H1 (cell line): ENCODE measurements at places on chromosomes 6 and 20. TPM values are rescaled to one million over a fixed set of nuclear protein-coding genes. Genes with fewer than 3 reads are reported as not detected.

DNA sequence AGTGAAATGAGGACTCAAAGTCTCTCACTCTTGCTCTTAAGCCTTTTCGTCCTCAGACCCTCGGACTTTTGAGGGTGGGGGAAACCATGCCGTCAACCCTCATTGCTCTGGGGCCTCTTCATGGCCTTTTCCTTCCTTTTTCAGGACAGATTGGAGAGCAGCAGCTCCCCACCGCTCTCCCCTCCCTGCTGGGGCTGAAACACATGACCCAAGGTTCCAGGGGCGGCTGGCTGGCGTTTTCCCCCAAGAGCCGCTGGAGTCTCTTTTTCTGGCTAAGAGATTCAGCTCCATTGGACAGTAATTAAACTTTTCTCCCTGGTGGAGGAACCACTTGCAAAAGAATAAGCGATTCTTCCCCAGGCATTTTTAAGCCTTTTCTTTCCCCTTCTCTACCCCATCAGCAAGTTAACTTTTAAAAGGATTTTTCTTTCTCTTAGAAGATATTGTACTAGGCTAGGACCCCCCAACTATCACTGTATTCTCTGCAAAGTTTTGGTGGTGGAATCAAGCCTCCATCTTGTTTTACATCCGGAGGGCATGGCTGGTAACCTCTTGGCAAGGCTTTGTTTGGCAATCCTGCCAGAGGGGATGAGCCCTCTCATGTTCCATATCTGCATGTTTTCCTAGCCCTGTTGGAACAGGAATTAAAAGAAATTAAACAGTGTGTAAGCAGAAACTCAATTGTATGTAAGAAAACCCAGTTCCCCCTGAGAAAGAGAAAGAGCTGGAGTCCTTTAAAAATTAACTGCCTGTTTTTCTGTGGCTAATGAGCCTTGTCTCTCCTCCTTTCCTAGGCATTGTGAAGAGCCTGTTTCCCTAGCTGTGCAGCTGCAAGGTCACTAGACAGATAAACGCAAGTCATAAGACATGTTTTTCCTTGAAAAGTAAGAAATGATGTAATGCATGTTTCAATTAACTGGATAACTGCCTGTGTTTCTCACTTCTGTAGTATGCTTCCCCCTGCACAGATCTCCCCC, 100.8 kb upstream of the GPR6 start:
- H3K4me3 ChIP-seq: no peak overlapping the region
- H3K27ac ChIP-seq: no peak overlapping the region
- H3K27me3 ChIP-seq: no peaks in the 10 kb centered on the region
- H3K4me1 ChIP-seq: no peaks in the 10 kb centered on the region
- no peak for DNase-seq

GRCh38 chr20:9402141-9402540, 112.2 kb upstream of the LAMP5 start:
- H3K4me3 ChIP-seq: no peak overlapping the region
- no peak for DNase-seq
- H3K36me3 ChIP-seq: peaks cover 2% of the 10 kb centered on the region; the same call in 1 of the 2 replicates

C6orf118 gene
- 0.40 and 0.58 TPM in 2 replicates for total RNA-seq

- H3K27me3 ChIP-seq: no peaks in the 10 kb centered on the region
- DNase-seq: no peak
- no peaks in the 10 kb centered on the region for H3K4me1 ChIP-seq
- H3K36me3 ChIP-seq: no peaks in the 10 kb centered on the region
Observed at GRCh38 chr6:126446248-126446647, 106.3 kb downstream of the CENPW start.

SLC25A27 gene
- 8.4 and 9.5 TPM in 2 replicates for total RNA-seq

DNA sequence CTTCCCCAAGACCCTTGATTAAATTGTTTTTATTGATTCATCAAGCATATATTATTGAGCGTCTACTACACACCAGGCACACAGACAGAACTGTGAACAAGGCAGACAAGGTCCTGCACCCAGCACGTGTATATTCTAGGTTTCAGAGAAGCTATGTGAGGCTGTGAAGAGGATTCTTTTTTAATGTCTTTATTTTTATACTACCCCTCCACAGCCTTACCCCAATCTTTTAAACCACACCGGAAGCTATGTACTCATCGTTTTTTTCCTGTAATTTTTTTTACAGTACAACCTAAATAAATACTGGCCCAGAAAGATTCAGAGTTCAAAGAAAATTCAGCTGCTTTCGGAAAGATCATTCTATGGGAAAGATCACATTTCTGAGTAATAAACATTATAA, 10.0 kb downstream of the SGK1 start:
- H3K27me3 ChIP-seq: no peaks in the 10 kb centered on the region
- H3K4me3 ChIP-seq: no peak overlapping the region
- no peak for DNase-seq
- H3K27ac ChIP-seq: no peak overlapping the region

TCP11 gene
- total RNA-seq: not detected in 2 replicates

DNA sequence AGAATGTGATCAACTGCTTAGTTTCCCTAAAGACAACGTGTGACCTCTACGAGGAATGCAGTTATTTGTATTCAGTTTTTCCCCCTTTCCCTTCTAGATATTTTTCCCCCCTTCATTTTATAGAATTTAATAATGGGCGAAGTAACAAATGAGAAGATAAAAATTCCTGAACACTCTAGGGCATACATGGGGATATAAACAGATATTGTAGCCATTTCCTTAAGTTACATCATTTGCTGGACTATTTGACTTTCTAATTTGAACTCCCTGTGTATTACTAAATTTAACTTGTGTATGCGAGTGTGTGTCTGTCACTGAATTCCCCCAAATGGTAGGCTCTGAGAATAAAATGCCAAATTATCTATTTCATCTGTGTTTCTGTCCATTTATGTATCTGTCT, 99.0 kb upstream of the ZFP64 start:
- DNase-seq: no peak
- H3K27me3 ChIP-seq: no peaks in the 10 kb centered on the region
- no peak overlapping the region for H3K4me3 ChIP-seq

GRCh38 chr6:306641-307061, 14.4 kb downstream of the DUSP22 start:
- no peak overlapping the region for H3K4me3 ChIP-seq
- no peaks in the 10 kb centered on the region for H3K36me3 ChIP-seq
- H3K27me3 ChIP-seq: no peaks in the 10 kb centered on the region
- no peak overlapping the region for H3K27ac ChIP-seq
- DNase-seq: no peak
- H3K4me1 ChIP-seq: no peaks in the 10 kb centered on the region

GRCh38 chr6:56803594-56803993, 151.3 kb upstream of the BEND6 start:
- no peaks in the 10 kb centered on the region for H3K36me3 ChIP-seq
- H3K27ac ChIP-seq: no peak overlapping the region
- peaks cover 7% of the 10 kb centered on the region; the same call in 1 of the 2 replicates for H3K4me1 ChIP-seq
- no peak overlapping the region for H3K4me3 ChIP-seq
- no peaks in the 10 kb centered on the region for H3K27me3 ChIP-seq

DNA sequence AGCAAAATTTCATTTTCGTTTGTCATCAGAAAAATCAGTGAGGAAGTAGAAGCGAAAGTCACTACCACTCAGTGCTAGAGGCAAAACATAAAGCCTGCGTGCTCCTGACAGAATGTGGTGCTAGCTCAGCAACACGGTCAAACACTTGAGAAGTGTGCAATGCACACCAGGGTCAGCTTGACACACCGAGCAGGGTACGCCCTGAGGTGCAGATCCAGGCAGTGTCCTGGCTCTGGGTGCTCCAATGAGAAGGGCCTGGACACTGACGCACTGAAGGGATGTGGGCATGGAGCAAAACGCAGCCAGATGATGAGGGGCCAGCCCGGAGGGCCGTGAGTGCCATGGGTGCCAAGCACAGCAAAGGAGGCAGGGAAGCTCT, 5.9 kb downstream of the RNASET2 start:
- no peak for DNase-seq
- H3K4me1 ChIP-seq: peaks cover 5% of the 10 kb centered on the region
- H3K4me3 ChIP-seq: no peak overlapping the region
- H3K36me3 ChIP-seq: peaks cover 19% of the 10 kb centered on the region; the same call in 1 of the 2 replicates
- no peak overlapping the region for H3K27ac ChIP-seq

GRCh38 chr6:148231572-148231971, 111.1 kb upstream of the SASH1 start:
- H3K36me3 ChIP-seq: no peaks in the 10 kb centered on the region
- DNase-seq: no peak
- no peak overlapping the region for H3K27ac ChIP-seq
- H3K27me3 ChIP-seq: no peaks in the 10 kb centered on the region

DNA sequence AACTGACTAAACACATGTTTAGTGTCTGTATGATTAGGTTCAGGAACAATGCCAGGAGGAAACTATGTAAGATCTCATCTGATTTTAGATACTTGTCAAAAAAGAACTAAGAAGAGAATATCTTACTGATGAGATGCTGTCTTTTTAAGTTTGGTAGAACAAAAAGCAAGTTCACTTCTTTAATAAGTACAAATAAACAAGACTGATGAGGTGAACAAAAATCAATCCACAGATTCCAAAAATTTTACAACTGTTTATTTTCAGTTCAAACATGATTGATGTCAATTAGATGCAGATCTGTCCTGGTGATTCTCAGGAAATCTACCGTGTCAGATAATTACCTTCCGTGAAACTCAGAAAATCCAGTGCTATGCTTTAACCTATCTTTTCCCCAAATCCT, 24.9 kb downstream of the EPHA7 start:
- no peak overlapping the region for H3K27ac ChIP-seq
- H3K4me1 ChIP-seq: no peaks in the 10 kb centered on the region
- H3K27me3 ChIP-seq: no peaks in the 10 kb centered on the region
- no peak for DNase-seq
- no peaks in the 10 kb centered on the region for H3K36me3 ChIP-seq

GRCh38 chr6:36040958-36041357, 13.3 kb downstream of the MAPK14 start:
- no peaks in the 10 kb centered on the region for H3K27me3 ChIP-seq
- H3K4me3 ChIP-seq: no peak overlapping the region
- no peaks in the 10 kb centered on the region for H3K4me1 ChIP-seq
- no peak for DNase-seq
- H3K27ac ChIP-seq: no peak overlapping the region

HLA-DOA gene
- total RNA-seq: 23.7 TPM in 2 replicates

DNA sequence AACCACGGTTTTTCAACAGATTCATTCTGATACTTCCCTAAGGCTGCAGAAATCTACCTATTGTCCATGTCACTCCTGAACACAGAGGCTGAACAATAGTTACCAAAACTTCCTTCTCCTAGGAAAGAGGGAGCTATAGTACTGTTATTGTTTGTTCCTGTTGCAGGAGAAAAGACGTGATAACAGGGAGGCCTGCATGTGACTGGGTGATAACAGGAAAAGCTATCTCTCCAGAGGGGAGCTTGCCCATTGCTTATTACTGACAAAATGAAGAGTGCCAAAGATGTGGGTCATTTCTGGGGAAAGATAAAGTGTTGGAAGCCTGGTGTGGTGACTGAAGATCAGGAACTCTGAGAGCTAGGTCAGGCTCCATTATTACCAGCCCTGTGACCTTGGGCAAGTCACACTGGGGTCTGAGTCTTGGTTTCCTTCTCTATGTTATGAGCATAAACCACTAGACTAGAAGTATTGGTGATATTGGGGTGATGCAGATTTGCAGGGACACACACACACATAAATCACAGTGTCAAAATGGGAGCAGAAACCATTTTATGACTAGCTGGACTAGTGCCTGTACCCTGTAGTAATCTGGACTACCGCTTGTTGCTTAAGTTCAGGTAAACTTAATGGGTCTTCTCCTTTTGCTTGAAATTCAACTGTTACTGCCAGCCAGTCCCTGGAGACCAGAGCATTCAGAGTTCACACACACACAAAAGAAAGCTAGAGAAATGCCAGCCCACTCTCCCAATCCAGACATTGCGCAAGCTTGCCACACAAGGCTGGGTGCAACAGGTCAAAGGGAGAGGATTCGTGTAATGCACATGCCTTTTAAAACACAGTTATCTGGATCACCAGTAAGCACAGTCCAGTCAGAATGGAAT, 136.0 kb upstream of the CNR1 start:
- H3K4me1 ChIP-seq: no peaks in the 10 kb centered on the region
- H3K27ac ChIP-seq: no peak overlapping the region
- no peak overlapping the region for H3K4me3 ChIP-seq
- no peaks in the 10 kb centered on the region for H3K36me3 ChIP-seq
- no peak for DNase-seq
- no peaks in the 10 kb centered on the region for H3K27me3 ChIP-seq

CLPSL2 gene
- total RNA-seq: 1.4 TPM in 2 replicates

DNA sequence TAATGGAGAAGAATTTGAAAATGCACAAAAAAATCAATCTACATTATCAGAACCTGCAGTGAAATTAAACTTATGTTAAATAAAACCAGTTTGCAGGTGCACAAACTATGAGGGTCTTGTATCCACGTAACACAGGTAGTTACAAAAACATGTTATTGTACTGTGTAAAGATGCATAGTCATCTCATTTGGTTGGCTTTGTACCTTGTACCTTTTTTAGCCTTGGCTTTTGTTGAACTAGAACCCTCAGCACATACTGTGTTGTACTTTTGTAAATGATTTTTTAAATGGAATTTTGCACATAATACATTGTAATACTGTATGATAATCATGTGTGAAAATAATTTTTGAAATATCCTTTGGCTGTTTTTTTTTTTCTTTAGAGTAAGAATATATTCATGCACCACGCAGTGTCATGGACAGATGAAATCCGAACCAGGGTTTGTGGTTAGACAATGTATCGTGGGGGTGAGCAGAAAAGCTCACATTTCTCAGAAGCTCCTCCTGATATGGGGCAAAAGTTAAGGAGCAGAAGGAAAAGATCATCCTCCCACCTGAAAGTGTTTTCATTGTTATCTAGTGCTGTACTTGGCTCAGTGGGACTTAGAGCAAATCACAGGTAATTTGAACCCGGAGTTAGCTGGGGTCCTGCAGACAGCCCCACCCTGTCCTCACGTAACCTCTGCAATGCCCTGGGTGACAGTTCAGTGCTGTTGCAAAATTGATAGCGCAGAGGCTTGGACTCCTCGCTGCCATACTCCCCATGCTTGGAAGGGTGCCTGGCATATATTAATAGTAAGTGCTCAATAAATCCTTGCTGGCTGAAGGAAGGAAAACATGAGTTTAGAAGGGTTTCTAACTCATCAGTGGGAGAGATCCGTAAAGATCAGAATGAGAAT, 14.8 kb upstream of the NAA20 start:
- no peaks in the 10 kb centered on the region for H3K4me1 ChIP-seq
- H3K36me3 ChIP-seq: no peaks in the 10 kb centered on the region
- H3K27me3 ChIP-seq: no peaks in the 10 kb centered on the region
- no peak overlapping the region for H3K27ac ChIP-seq

- H3K27ac ChIP-seq: no peak overlapping the region
- H3K4me3 ChIP-seq: no peak overlapping the region
- no peaks in the 10 kb centered on the region for H3K36me3 ChIP-seq
Observed at GRCh38 chr20:62500237-62500864, 24.6 kb upstream of the GATA5 start.

GRCh38 chr20:49557449-49557848, 10.5 kb downstream of the PTGIS start:
- peaks cover 8% of the 10 kb centered on the region; the same call in 1 of the 2 replicates for H3K36me3 ChIP-seq
- no peaks in the 10 kb centered on the region for H3K27me3 ChIP-seq
- no peak overlapping the region for H3K27ac ChIP-seq

DNA sequence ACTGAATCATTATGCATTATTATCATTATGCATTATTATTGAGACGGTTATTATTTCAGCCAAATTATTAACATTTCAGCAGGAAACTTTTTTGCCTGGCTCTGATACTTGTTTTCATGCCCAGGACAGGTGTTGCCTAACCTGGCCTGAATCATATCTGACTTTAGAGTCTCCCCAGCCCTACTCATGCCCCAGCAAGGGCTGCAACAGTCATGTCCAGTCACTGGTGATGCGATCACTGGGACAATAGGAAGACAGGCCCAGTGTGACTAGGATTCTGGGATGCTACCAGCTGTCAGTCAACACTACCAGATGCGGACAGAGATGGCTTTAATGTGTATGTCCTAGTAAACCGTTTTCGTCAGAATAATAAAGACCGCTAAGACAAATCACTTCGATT, 285.0 kb downstream of the KHDC1L start:
- H3K27me3 ChIP-seq: no peaks in the 10 kb centered on the region
- H3K4me3 ChIP-seq: no peak overlapping the region
- H3K36me3 ChIP-seq: no peaks in the 10 kb centered on the region
- DNase-seq: no peak

FAM209B gene
- 0.82 TPM in 1 of 2 replicates, not detected in the other for total RNA-seq

CEP43 gene
- 31.2 and 33.8 TPM in 2 replicates for total RNA-seq
